ENCODE measurements at places on chromosomes 2 and 18.

DNA sequence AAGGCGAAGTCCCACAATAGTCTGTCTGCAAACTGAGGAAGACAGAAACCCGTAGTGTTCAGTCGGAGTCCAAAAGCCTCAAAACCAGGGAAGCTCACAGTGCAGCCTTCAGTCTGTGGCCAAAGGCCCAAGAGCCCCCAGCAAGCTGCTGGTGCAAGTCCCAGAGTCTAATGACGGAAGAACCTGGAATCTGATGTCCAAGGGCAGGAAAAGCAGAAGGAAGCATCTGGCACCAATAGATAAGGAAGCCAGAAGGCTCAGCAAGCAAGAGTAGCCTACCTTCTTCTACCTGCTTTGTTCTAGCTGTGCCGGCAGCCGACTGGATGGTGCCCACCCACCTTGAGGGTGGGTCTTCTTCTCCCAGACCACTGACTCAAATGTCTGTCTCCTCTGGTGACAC lies 21.8 kb downstream of the CFAP210 start:
- no peak for DNase-seq

DNA sequence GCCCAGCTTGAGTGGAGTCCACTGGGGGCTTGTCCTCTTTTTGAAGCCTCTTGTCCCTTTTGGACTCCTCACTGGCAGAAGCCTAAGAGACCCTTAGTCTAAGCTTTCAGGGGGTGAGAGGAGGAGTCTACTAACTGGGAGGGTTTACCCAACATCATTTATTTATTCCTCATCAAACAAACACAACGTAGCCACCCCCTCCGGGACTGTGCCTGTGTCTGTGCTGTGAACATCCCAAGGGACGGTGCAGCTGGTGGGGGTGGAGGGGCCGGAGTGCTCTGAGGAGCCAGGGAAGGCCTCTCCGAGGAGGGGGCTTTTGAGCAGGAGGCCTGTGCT lies 42.7 kb upstream of the TAF1B start:
- no peak for DNase-seq

DNA sequence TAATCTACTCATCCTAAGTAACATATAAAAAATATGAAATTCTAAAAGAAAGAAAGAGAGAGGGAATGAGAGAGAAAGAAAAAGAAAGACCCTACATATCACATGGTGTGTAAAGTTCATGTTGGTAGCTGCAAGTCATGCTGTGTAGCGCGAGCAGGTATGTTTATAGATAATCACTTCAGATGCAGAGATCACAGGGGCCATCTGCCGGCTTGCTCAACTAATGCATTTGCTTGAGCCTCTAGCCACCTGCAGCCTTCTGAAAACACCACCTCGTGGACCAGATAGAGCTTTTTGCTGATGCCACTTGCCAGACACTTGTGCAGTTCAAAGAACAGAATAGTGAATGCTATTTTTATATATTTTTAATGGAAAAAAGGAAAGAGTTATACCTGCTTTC lies 37.6 kb downstream of the CDH7 start:
- DNase-seq, result peak; percentile 38

DNA sequence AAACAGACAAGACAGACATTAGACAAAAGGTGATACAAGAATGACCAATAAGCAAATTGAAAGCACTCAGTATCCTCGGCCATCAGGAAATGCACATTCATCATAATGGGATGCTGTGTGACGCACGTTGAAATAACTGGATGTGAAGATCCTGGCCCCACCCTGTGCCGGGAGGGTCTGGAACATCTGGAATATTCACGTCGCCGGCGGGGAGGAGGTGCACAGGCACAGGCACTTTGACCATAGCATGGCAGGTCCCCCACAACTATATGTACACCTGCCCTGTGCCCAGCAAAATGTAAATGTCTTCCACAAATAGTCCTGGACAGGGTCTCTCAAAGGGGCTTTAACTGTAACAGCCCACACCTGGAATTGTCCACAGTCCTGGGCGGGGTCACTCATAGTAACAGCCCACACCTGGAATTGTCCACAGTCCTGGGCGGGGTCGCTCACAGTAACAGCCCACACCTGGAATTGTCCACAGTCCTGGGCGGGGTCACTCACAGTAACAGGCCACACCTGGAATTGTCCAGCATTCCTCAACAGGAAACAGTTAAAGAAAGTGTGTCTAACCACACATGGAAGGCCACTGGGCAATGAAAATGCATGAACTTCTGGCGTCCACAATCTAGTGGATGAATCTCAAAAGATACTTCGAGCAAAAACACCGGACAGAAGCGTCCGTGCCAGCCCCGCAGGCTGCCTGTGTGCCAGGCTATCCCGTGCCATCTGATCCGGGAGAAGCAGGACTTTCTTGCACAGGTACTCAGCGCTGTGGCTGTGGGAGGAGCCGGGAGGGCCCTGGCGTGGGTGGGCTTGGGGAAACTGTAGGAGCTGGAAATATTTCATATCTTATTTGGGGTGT lies 113.4 kb downstream of the RTP5 start:
- DNase-seq, result no peak

DNA sequence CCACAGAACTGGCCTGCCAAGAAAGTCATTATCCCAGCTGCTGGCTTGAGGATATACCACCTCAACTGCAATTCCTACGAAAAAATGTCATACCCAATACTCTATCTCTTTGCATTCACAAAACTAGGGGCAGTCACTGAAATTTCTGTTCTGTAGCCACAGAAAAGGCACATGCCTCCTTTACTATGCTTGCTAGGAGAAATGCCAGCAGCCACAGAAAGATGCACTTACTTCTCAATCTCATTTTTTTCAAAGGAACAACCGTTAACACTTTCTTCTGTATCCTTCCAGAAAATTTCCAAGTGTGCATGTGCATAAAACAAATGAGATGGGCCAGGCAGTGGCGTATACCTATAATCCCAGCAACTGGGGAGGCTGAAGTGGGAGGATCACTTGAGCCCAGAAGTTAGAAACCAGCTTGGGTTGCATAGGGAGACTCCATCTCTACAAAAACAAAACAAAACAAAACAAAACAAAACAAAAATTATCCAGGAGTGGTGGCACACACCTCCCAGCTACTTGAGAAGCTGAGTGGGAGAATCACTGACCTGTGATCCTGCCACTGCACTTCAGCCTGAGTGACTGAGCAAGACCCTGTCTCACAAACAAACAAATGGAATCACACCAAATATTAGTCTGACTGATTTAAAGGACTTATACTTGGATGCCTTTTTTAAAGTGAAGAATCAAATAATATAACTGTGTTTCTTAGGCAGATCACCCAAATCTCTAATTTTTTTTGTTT lies 22.4 kb upstream of the PUM2 start:
- no peak for DNase-seq

- no peak for DNase-seq
Measured at GRCh38 chr2:181573140-181573736, 83.7 kb downstream of the CERKL start.

DNA sequence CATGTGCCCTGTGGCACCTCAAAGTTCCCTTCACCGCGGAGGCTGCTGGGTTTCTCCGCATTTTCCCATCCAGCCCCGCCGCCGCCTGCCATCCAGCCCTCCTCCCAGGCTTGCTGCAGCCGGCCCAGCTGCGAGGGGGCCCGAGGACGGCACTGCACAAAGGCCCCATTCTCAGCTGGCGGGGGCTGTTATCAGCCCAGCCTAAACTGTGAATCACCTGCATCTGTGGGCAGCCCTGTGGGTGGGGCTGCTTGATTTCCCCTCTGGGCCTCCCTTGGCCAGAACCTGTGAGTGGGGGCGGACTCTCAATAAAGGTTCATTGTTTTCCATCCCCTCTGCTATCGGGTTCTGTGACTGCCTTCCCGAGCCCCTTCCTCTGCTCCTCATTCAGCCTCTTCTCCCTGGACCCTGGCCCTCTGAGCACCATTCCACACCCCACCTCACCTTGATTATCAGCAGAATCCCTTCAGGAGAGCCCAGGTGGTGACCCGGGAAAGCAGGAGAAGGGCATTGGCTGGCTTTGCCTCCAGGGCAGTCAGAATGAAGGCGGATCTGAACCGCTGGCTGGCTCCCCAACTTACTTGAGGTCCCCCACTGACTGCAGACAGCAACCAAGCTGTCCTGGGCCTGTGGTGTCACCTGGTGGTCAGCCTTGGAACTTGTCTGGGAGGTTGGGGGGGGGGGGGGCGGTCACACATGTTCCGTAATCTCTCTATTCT lies 204.5 kb downstream of the ZFP36L2 start:
- DNase-seq, result peak; percentile 75

DNA sequence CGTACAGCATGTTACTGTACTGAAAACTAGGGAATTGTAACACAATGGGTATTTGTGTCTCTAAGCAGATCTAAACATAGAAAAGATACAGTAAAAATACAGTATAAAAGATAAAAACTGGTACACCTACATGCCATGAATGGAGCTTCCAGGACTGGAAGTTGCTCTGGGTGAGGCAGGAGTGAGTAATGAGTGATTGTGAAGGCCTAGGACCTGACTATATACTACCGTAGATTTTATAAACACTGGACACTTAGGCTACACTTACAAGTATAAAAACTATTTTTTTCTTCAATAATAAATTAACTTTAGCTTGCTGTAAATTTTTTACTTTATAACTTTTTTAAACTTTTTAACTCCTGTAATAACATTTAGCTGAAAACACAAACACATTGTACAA lies 324.4 kb upstream of the TNP1 start:
- DNase-seq, result no peak

- peak; percentile 85 for DNase-seq
Measured at GRCh38 chr2:231483398-231484329, 19.4 kb upstream of the NCL start.

Measured in posterior vena cava (tissue), 2 donors.